ENCODE measurements at places on chromosomes 2 and 18.

DNA sequence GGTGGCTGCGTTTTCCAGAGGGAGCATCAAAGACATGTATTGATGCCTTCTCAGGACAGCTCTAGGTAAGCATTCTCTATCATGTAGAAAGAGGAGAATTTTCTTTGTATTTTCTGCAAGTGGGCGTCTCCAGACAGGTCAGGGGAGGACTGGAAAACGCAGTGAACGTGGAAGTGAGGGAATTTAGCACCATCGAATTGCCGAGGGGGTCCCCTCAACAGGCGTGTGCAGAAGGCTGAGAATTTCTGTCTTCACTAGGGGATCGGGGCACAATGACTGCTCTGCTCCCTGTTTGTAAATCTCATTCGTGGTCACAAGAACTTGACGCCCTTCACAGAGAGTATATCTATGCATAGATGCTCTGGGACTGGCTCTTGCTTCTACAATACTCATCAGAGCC lies 5.0 kb upstream of the NTSR2 start:
- no peak for DNase-seq

DNA sequence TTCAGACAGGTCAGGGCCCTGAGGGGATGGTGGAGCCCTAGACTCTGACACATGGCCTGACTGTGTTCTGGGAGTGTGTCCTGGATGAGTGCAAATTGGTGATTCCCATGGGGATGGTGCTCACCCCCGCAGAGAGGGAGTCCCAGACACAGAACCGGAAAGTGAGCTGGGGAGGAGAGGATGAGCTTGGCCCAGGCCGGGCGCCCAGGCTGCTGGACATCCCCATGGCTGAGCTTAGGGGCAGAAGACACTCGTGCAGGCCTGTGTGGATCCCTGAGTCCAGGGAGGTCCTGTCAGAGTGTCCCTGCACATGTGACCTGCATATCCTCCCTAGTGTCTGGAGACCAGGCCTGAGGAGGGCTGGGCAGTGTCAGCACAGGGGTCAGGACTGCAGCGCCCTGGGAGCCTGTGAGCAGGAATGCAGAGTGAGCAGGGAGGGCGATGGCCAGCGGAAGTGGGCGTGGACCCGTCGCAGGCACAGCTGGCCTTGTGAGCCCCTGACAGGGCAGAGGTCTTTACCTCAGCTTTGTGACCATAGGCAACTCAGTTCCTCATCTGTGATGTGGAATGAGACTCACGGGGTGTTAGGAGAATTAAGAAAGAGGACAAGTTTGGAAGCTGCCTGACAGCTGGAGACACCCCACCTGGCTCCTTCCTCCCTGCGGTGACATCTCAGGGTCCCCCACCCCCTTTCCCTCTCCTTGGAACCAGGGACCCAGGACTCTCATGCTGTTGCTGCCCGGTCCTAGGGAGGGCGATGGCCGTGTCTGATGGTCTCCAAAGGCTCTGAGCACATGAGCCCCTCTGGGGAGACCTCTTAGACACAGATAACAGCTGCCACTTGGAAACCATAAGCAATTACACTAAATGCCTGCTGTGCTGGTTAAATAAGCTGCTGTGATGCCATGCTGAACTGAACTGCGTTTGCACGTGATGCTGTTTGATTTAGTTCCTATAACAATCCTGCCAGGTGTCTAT lies 62.6 kb upstream of the HS6ST1 start:
- no peak for DNase-seq

DNA sequence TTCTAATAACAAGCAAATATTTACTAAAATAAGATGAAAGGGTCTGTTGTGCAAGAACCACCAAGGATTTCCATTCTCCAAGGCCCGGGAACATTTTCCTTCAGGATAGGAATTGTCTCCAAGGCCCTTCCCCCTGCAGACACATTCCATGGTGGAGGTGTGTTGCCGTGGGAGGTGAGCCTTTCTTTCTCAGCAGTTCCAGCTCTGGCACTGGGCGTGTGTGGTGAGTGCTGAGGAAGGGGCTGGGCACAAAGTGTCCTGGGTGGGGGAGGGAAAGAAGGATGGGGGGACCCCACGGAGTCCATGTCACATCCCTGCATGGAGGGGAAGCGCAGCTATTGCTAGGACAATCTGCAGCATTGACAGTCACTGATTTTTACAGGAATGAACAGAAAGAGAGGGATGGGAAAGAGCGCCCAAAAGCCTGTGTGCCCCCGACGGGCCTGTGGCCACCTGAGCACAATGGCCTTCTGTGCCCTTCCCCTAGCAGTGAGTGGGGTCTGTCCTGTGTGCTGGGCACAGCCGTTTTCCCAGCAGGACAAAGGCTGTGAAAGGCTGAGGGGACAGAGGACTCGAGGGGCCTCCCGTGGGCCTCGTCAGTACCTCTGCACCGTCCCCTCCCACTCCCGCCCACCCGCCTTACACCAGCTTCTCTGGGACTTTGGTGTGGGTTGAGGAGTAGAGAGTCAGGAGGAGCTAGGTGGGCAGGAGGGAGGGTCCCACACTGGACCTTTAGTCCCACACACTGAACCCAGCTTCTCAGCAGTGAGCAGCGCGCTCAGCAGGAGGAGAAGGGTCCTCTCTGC lies 79.8 kb downstream of the PTGR3 start:
- DNase-seq: no peak

DNA sequence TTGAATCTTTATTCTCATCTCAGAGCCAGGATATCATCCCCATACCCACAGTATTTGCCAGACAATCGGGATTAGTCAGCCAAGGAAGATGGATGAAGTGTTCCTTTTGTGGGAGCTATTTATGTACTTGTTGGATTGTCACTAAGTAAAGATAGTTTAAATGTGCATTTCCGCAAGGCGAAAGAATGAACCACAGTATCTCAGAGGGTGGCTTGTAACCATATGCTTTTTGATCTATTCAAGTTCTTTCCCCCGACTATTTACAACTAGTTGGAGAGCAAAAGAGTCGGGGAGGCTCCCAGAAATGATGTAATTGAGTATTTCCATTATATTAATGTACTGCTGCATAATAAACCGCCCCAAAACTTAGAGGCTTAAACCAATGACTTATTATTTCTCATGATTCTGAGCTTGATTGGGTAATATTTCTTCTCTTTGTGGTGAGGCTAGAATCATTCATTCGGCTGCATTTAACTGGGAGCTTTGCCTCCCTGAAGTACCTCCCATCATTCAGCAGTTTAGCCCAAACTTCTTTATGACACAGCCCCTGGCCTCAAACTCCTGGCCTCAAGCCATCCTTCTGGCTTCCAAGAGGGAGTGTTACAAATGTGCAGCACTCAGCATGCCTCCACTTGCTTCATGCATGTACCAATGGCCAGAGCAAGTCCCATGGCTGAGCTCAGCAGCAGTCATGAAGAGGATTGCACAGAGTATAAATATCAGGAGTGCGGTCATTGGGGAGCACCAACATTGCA lies 423.7 kb downstream of the METTL4 start:
- no peak for DNase-seq

- no peak for DNase-seq
Measured at GRCh38 chr2:207871506-207871905, 101.8 kb upstream of the FZD5 start.

- DNase-seq: no peak
Measured at GRCh38 chr2:198715302-198715835, 742.4 kb downstream of the SATB2 start.
